Neural crest cell (in vitro differentiated cells): ENCODE measurements at places on chromosomes 13 and 19.

GRCh38 chr13:61136515-61136914, 279.1 kb downstream of the PCDH20 start:
- DNase-seq, result no peak

DNA sequence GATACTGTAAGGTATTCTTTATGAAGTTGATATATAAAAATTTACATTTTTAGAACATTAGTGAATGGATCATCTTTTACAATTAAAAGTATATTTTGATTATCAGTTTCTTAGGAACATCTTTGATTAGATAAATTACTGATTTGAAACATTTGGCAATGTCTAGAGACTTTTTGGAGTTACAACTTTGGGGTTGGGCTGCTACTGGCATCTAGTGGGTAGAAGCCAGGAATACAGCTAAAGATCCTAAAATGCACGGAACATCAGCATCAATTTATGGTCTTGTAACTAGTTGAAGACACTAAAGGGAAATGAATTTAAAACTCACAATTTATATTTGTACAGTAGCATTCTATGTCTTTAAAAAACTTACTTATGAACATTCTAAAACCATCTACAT, 19.9 kb downstream of the POMP start:
- no peak for DNase-seq

DNA sequence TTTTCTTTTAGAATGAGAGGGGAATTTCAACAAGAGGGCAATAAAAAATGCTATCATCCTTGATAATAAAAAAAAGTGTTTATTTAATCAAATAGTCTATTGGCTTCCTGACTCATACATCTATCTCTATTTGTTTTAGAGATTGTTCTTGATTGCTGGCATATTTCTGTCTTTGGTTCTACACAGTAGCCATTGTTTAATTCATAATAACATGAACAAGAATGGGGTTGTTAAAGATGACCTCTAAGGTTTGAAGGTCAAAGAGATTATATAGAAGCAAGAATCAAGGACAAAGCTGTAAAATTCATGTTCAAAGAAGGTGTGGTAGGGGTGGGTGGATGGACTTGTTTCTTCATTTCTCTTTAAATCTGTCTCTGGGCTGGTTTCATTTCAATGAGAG, 166.0 kb upstream of the KLF12 start:
- no peak for DNase-seq

GRCh38 chr13:106593132-106593531, 25.2 kb upstream of the ARGLU1 start:
- no peak for DNase-seq

DNA sequence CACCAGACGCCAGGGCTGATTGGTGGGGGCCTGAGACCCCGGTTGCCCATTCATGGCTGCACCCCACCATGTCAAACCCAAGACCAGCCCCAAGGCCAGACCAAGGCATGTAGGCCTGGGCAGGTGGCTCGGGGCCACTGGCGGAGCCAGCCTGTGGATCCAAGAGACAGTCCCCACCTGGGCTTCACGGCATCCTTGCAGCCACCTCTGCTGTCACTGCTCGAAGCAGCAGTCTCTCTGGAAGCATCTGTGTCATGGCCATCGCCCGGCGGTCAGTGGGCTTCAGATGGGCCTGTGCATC, 3.8 kb upstream of the TEKTIP1 start:
- DNase-seq, result no peak

- no peak for DNase-seq
Measured at GRCh38 chr13:52665325-52665724, 12.7 kb downstream of the SUGT1 start.

GRCh38 chr19:52296400-52296772, 583 bp upstream of the ZNF480 start:
- DNase-seq, result no peak

DNA sequence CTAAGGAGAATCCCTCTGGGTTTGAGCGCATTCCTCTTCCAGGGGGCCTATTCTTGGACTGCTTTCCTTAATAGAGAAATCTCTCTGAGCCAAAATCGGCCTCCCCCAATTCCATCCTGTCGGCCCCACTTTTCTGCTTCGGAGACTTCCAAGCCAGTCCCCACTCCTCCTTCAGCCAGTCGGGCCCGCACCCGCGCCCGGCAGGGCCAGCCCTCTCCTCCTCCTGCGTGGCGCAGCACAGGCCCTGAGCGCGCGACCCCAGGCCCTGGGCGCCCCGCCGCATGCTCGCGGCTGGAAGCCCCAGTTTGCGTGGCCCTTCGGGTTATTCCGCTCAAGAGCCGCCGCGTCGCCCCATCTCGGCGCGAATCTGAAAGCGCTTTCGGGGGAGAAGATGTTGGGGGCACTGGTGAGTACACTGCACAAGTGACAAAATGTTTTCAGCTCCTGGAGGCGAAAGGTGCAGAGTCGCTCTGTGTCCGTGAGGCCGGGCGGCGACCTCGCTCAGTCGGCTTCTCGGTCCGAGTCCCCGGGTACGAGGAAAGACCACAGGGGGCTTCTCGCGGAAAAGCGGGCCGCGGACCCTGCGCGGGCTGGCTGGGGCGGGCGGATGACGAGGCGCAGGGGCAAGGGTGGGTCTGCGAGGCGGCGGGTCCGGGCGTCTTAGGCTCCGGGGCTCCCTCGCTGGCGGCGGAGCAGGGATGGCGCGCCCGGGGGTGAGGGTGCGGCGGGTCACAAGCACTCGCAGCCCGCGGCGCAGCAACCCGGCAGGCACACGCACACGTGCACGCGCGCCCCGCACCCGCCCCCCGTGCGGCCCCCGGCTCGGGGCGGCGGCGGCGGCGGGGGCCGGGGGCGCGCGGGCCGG, at the start of gene IL17D:
Gene IL17D (plus strand): TSS at position 785 of the 865 bp plus-strand sequence. CDS start 303 bp downstream, outside the sequence.
- DNase-seq, result peak; percentile 33

DNA sequence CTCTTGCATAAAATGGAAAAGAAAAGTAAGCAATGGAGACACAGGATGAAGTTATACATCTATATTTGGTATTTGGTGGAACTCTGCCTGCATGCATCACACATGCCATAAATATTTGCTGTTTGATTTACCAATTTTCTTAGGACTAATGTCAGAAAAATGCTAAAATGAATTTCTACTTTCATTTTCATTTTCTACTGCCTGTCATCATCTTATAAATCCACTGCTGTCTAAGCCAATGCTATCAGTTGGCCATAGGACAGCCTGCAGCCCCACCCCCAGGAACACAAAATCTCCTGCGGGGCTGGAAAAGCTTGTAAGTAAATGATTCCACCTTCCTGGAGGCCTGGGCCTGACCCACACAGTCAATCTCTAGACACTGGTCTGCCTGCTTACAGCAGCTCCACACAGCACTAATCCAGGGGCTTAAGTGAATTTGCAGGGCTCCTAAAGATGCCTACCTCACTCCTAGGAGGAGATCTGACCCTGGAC, 122.0 kb downstream of the ENOX1 start:
- no peak for DNase-seq

GRCh38 chr13:52160506-52160905, 1.1 kb upstream of the NEK3 start:
- no peak for DNase-seq

DNA sequence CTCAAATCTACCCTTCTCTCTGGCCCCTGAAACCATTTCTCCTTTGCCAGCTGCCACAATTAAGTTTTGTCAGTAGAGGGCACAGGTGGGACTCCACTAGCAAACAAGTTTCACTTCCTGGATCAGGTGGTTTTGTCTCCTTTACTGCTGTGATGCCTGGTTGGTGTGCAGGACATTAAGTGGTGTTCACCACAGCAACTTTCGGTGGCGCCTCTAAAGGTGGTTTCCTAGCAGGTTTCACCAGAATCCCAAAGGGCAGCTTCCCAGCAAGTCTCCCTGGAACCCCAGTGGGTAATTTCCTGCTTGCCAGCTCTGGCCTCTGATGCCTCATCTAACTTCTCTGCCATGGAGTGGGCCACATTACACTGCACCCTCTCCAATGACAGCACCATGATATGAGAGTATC, 16.6 kb downstream of the MED4 start:
- DNase-seq, result no peak

- DNase-seq, result no peak
Measured at GRCh38 chr13:59384154-59384553, 779.6 kb downstream of the DIAPH3 start.

- DNase-seq, result no peak
Measured at GRCh38 chr13:112071102-112071722, 4.3 kb downstream of the SOX1 start.
